ENCODE measurements at places on chromosomes 7 and 10. TPM values are rescaled to one million over a fixed set of nuclear protein-coding genes. Genes with fewer than 3 reads are reported as not detected.

DNA sequence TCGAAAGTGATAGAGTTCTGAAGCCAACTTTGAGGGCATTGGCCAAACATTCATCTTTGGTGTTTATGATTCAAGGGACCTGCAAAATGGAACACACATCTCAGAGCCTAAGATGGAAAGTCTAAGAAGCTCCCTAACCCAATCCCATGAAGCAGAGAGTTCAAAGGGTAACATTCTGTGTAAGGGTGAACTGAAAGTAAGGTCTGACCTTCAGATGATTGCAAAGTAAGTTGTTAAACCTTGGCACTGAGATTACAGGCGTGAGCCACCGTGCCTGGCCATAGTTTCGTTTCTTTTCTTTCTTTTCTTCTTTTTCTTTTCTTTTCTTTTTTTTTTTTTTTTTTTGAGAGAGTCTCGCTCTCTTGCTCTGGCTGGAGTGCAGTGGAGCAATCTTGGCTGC is 2.2 kb downstream of the ZNF212 start:
- no peak for DNase-seq
- no peaks in the 10 kb centered on the region for H3K36me3 ChIP-seq
- no peaks in the 10 kb centered on the region for H3K27me3 ChIP-seq
- no peak overlapping the region for H3K27ac ChIP-seq

DNA sequence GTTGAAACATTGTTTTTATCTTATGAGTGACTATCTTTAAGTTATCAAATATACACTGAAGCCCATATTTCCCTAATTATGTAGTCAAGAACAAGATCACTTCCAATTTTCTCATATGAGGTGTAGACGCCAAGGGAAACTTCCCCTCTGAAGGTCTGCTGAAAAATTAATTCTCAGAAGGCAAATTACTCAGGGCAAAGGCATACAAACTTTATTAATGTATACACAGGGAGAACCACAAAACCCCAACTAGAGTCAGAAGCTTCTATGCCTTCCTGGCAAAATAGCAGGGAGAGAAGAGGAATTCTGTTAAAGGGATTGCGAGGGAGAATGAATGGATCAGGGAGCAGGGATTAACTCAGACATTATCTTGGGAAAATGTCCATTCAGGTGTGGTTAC is 83.4 kb downstream of the DOCK4 start:
- no peak overlapping the region for H3K27ac ChIP-seq
- no peaks in the 10 kb centered on the region for H3K36me3 ChIP-seq
- H3K27me3 ChIP-seq: no peaks in the 10 kb centered on the region

GRCh38 chr10:132987671-132988571 is 45.6 kb upstream of the CFAP46 start:
- H3K4me3 ChIP-seq: no peak overlapping the region
- no peak for DNase-seq
- H3K36me3 ChIP-seq: no peaks in the 10 kb centered on the region
- H3K27ac ChIP-seq: no peak overlapping the region

The VAX1 gene
- not detected for total RNA-seq

The CYP2W1 gene
- not detected for total RNA-seq

The AGR2 gene
- total RNA-seq: 14.9 TPM
